Stimulated activated CD8-positive, alpha-beta memory T cell treated with anti-CD3 and anti-CD28 coated beads, Interleukin-2, amount 100 ng/mL, for 1 hour (primary cell): ENCODE measurements at places on chromosomes 5 and 9.

DNA sequence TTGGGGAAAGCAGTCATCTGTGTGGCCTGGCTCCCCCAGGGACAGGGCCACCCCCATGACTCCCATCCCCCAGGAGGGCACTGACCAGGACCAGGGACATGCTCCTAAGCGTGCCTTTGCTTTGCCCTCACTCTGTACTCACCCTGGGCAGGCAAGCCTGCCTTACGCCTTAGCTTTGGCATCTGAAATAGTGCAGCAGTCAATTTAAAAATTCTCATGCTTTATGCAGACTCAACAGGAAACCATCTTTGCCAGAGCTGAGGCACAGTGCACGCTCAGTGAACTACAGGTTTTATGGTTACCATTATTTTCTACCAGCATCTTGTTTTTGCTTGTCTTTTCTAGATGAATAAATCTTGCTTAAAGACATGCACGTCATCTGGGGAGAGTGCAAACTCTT is 323.5 kb downstream of the IRX2 start:
- no peak for DNase-seq

GRCh38 chr5:150616024-150616470 is 24.4 kb upstream of the SYNPO start:
- no peak for DNase-seq

GRCh38 chr5:112109331-112110007 is 309.6 kb downstream of the EPB41L4A start:
- DNase-seq: no peak

GRCh38 chr5:120093178-120093577 is 370.9 kb upstream of the PRR16 start:
- no peak for DNase-seq

- no peak for DNase-seq
These were observed 80.0 kb downstream of the TMEM215 start for GRCh38 chr9:32863291-32863690.

GRCh38 chr9:101337237-101337636 is 47.6 kb downstream of the BAAT start:
- no peak for DNase-seq

DNA sequence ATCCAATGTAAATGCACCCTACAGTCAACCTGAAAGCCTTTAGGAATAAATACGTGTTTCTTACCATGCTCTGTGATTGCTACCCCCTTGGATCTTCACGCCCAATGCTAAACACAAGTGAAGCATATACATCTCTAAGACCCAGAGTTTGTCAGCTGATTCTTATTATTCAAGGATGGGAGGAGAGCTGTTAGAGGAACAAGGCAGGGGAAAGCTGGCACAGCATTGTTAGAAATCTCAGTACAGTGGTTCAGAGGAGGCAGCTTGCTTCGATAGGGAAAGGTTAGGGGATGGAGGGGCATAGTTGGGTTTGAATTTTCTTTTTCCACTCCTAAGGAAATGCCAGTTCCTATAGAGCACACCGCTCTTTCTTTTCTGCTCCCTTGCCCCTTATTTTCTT is 16.7 kb upstream of the TAF11L2 start:
- DNase-seq: no peak

DNA sequence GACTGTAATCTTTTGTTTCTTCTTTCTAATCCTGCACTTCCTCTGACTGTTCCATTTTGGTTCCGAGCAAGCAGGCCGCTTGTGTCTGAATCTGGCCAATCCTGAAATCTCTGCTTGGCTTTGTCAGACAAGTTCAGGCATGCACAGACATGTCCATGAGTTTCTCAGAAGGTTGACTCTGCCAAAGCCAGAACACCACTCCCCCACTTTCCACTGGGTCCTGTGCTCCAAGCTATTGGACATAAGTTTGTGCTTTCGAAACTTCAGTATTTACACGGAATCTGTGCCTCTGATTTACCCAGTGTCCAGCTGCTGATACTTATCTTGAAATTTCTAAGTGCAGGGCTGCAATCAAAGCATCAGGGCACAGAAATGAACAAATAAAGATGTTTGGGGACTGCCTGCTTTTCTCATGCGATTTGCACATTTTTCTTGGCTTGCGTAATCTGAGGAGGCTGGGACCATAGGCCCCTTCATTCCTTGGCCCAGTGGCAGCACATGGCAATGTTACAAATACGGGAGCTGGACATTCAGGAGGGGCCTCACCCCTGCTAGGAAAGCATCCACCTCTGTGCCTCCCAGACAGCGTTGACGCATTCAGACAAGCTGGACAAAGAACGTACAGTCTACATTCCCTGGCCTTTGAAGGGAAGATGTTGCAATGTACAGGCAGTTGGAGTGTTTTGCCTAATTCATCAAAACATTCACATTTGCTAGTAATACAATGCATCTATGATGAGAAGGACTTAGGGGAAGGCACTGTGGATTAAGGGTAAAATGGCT is 209.2 kb upstream of the PAPPA start:
- DNase-seq: no peak

DNA sequence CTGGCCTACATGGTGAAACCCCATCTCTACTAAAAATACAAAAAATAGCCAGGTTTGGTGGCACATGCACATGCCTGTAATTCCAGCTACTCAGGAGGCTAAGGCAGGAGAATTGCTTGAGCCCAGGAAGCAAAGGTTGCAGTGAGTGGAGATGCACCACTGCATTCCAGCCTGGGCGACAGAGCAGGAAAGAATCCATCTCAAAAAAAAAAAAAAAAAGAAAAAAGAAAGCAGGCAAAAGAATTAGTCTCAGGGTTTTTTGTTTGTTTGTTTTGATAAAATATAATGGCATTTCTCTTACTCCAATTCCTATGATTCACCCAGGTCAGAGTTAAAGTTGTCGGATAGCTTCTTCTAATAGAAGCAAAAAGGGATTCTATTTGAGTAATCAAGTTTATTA is 67.0 kb upstream of the ATG10 start:
- no peak for DNase-seq

GRCh38 chr5:116044073-116044472 is 11.8 kb downstream of the ARL14EPL start:
- no peak for DNase-seq

DNA sequence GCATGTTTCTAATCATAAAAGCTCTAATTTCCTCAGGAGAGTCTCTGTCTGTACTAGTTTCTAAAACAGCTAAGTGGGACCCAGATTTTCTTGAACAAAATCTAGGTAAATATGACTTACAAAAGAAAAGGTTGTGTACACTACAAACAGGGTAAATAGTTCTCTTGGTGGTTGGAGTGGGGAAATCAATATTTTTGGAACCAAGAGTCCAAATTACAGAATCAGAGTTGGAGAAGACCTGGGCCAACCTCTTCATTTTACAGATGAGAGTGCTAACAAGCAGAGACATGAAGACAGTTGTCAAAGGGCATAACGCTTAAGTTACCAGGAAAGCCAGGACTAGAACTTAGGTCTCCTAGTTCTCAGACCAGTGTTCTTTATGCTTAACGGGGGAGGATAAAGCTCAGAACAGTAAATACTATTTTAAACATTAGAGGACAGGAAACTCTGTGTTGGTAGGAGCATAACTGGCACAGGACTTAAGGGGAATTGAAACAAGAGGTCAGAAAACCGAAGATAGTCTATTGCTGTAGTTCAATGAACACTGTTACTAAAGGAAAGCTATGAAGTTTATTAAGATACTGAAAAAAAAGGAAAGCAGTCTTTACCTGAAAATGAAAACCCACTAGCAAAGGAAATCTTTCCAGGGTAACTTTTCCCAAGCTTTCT is 9.3 kb upstream of the GOLGA1 start:
- DNase-seq: no peak

DNA sequence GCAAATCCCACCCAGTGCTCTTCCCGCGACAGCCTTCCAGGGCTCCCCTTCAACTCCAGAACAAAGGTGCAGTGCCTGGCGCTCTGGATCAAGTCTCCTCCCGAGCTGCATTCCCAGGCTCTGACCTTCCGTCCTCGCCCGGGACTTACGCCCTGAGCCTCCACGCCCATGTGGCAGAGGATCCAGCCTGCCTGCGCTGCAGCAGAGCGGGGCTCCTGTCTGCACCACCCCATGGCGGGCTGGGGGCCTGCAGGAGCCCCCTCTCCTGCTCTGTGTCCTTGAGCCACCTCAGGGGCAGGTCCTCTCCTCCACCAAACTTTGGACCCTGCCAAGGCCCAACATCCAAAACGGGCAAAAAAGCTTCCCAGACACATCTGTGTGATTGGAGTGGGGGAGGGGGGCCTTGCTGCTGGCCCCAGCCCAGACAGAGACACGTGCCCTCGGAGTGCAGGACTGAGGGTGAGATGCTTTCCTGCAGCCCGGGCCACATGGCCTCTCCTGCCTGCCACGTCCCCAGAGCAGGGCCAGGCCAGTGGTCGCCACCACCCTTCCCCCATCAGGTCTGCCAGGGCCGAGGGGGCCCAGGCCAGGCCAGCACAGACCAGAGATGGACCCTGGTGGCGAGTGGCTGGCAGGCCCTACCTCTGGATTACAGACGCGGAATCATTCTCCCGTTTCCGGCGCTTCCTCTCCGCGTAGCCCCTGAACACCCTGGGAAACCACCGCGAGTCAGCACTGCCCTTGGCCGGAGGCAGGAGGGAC is 4.4 kb downstream of the NSMF start:
- no peak for DNase-seq

DNA sequence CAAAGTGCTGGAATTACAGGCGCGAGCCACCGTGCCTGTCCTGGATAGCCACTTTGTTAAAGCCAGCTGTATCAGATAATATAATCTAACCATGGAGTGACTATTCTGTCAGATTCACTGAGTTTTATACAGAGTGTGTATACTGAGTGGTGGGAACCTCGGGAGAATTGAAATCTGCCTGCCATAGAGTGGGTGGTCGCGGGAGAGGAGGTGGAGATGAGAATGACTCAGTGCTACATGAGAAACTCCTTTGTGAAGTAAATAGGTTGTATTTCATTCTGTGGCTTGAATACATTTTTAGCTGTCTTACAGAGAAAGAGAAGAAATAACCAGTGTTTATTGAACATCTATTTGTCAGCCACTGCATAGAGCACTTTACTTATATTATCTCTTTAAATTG is 26.4 kb downstream of the ATP6V0E1 start:
- no peak for DNase-seq

- DNase-seq: no peak
These were observed 932.0 kb downstream of the TLE4 start for GRCh38 chr9:80503671-80504281.

DNA sequence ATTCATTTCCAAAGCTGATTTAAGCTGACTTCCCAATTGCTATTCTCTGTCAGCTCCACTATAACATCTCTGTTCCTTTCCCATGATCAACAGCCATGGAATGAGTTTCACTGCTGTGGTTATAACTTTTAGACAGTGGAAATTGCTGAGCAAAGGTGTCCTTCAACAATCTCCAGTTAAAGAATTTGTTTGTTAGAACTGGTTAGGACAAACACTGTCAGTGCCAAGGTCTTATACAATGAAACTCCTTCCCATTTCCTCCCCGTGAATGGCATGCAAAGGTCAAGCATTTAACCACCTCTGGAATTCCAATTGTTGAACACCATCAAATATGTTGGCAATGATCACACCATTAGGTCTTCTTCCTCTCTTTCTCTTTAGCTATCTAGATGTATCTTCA is 45.7 kb upstream of the GHR start:
- DNase-seq: no peak

- DNase-seq: no peak
These were observed 1.6 kb upstream of the LMAN2 start for GRCh38 chr5:177353093-177353492.

- DNase-seq: no peak
These were observed 18.9 kb upstream of the SKP1 start for GRCh38 chr5:134195666-134196065.

DNA sequence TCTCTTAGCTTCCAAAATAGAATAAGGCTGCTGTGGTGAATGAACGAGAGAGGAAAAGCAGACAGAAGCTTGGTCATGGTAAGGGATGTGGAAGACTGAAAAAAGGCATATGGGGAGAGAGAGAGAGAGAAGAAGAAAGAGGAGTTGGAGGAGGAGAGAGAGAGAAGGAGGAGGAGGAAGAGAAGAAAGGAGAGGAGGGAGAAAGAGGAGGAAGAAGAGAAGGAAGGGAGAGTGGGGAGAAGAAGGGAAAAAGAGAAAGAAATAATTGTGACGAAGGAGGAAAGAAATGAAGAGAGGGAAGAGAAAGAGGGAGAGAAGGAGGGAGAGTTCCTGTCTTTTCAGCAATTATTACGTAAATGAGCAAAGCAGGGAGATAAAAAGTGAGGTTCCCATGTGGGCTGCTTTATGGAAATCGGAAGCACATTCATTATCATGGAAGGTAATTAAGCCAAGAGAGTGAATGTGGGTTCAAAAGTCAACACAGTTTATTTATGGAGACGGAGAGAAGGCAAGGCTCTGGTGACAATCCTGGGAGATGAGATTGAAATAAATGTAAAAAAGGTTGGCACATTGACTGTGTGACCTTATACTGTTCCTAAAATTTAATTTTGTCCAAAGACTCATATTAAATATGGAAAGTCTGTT is 611.2 kb downstream of the KIF4B start:
- no peak for DNase-seq

DNA sequence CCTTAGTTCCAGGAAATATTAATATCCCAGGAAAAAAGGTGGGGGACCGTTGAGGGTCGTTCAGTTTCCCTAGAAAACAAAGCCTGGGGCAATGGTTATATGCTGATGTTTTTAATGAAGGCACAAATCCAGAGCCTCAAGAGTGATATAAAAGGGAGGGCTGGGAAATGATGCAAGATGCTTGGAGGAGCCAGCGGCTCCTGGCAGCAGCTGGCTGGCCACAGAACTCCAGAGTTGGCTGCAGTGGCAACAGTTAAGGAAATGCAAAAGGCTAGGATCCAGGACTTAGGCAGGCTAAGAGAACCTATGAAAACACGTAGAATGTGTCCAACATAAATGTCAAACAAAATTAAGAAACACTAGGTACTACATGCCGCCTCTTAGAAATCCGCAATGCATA is 31.0 kb upstream of the B4GALT1 start:
- no peak for DNase-seq

GRCh38 chr5:50856401-50857119 is 190.1 kb downstream of the PARP8 start:
- DNase-seq: no peak

DNA sequence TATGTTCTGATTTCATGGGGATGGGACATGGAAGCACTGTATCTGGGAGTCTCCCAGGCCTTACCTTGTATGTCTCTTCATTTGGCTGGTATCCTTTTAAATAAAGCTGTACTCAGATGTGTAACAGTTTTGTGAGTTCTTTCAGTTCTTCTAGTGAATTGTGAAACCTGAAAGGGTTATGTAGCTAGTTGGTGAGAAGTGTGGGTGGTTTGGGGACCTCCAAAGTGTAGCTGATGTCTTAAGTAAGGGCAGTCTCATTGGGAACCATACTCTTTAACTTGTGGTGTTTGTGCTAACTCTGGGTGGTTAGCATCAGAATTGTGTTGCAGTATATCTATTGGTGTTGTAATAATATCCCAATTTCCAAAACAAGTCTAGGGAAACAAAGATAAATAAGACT is 166.9 kb upstream of the CCNH start:
- no peak for DNase-seq

- DNase-seq: no peak
These were observed 2.3 kb upstream of the IL17B start for GRCh38 chr5:149381261-149381985.
